NCI-H774 (cell line): ENCODE measurements at places on chromosomes 5 and 9.

DNA sequence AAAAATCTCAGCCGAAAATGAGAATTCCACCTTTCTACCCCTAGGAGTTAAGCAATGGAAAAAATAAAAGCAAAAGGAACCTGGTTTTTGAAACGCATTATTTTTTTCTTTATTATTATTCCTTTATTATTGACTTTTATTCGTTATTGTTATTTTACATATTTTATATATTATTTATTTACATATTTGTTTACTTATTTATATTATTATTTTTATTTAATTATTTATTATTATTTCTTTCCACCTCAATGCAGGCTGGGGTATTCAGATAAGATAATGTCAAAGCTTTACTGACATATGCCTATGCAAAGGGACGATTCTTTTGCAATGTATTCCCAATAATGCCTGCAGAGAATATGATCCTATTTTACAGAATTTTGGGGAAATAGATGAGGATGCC, 16.7 kb downstream of the UGT3A2 start:
- DNase-seq: no peak

DNA sequence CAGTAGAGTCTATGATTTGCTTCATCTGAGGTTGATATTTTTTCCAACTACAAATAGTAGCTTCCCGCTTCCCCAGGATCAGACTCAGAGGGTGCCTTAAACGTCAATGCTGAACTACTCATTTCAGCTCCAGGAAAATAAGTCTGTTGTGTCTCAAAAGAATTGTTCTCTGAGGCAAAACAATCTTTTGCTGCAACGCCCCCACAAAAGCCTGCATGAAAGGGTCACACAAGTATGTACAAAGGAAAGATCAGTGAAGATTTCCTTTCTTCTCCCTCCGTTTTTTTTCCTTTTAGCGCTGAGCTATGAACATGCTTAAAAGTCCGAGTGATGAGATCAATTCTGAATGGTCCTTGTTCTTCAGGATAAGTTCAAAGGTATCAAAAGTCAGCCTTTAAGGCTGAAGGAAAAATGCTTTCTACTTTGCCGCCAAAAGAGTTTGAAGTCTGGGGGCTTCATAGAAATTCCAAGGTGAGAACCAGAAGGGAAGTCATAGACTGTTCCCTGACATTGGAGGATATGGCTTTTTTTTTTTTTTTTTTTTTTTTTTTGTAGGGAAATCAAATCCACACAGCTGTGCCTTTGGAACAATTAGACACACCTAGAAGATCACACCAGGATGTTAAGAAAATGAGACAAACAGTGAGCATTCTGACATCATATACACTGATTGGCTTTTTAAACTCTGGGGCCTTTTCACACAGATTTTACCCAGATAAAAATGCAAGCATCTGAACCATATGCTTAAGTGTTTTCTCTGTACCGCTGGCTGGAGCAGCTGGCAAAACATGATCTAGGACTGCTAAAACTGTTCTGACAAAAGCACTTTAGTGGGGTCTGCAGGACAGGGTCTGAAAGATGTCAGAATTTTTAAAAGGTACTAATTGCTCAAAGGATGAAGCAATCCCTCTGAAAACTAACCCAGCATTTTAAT, 329.3 kb downstream of the ENC1 start:
- no peak for DNase-seq

- no peak for DNase-seq
Observed at GRCh38 chr5:133129950-133130349, 78.1 kb downstream of the HSPA4 start.

GRCh38 chr5:110161162-110161561, 471.4 kb downstream of the MAN2A1 start:
- no peak for DNase-seq

GRCh38 chr5:150092159-150092787, 5.9 kb upstream of the CSF1R start:
- DNase-seq: no peak

DNA sequence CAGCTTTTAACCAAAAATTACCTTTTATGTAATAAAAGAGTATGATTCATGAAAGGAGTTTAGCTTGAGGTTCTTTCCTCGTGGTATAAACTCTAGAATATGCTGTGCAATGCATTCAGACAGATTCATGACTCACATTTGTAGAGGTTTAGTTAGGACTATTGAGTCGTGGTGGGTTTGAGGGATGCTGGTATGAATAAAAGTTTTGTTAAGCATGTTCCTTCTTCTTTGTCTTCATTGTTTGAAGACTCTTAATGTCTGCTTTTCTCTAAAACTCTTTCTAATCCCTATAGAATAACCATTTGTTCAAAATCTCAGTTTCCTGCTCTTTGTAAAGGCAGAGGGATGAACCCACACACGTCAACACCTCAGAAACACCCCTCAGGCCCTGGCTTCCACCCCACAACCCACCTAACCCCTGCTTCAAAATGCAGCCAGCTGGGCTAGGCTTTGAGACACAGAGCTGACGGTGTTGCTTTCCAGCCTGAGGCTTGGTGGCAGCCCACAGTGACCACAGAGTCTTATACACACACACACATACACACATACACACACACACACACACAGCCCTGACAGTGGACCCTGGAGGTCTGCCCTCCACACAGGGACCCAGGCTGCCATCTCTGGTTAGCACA, 69.0 kb upstream of the IRX1 start:
- DNase-seq: no peak

DNA sequence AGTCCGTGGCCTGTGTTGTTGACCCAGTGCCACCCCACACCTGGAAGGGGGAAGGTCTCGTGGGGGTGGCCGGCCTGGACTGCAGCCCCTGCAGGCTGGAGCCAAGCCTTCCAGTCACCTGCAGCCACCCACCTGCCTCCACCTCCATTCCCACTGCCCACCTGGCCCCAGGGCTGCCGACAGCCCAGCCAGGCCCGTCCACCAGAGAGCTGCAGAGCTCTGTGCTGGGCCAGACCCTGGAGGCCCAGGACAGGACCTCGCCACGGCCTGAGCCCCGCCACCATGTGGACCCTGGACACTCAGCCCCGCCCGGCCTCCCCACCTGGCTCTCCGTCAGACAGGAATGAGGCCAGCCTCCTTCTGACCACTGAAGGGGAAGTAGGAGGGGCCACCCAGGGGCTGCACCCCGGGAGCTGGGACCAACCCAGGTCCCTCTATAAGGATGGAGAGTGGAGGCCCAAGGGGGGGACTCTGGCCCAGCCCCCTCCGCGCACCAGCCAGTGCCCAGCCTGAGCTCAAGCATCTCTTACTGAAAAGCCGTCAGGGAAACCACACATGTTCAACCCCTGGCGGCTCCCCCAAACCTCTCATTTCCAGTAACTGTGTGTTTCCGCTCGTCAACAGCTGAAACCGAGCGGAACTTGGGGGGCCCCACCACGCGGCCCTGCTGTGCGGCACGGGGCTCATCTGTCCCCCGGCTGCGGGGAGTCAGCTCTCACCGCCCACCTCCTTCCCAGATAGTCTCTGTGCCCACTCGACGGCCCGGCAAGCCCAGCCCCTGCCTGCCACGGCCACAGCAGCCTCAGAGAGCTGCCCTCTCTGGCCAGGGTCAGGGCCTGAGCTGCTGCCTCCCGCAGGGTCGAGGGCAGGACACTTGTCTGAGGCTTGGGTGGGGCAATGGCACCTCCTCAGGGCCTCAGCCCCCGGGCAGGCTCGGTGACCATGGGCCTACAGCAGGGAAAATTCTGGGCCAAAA, 12.8 kb downstream of the NOTCH1 start:
- no peak for DNase-seq

GRCh38 chr9:32376285-32376684, 8.2 kb upstream of the ACO1 start:
- no peak for DNase-seq

DNA sequence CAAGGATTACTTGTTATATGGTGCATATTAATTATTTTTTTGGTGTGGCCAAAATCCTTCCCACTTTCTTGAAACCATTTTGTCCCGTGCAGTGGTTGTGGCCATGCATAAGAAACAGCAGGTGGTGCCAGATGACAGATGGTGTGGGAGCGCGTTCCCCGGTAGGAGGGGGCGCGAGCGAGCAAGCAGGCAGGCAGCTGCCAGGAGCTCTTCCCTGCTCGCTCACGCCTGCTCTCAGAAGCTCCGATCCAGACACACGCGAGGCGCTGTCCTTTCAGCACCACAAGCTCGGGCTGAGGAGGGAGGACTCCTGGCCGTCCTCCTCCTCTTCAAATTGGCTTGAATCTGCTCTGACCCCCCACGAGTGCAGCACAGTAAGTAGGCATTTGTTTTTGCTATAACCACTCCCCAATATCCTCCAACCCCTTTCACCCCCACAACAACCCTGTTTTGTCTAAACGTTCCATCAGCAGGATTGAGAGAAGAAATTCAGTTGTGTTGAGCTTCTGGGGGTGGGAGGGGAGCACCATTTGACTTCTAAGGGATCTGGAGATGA, at the start of gene NSG2:
Gene NSG2 (plus strand): TSS at position 237 of the 556 bp plus-strand sequence. CDS start 1,050 bp downstream, outside the sequence.
- DNase-seq: peak; percentile 84

DNA sequence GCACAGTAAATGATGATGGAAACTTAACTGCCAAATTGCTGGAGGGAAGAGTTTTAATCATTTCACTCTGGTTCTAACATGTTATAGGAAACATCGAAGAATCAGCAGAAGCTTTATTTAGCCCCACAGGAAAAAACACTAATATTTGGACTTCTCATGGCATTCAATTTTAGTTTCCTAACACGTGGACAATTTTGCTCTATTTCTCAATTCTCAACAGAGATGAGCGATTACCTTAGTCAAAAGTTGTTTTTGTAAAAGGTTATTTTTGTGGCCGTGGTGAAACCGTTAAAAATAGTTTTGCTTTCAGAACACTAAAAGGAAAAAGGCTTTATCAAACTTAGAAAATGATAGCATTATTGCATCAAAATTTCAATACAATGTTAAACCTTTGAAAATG, 235.2 kb downstream of the PLK2 start:
- DNase-seq: no peak
